ENCODE measurements at places on chromosomes 5 and 9.

DNA sequence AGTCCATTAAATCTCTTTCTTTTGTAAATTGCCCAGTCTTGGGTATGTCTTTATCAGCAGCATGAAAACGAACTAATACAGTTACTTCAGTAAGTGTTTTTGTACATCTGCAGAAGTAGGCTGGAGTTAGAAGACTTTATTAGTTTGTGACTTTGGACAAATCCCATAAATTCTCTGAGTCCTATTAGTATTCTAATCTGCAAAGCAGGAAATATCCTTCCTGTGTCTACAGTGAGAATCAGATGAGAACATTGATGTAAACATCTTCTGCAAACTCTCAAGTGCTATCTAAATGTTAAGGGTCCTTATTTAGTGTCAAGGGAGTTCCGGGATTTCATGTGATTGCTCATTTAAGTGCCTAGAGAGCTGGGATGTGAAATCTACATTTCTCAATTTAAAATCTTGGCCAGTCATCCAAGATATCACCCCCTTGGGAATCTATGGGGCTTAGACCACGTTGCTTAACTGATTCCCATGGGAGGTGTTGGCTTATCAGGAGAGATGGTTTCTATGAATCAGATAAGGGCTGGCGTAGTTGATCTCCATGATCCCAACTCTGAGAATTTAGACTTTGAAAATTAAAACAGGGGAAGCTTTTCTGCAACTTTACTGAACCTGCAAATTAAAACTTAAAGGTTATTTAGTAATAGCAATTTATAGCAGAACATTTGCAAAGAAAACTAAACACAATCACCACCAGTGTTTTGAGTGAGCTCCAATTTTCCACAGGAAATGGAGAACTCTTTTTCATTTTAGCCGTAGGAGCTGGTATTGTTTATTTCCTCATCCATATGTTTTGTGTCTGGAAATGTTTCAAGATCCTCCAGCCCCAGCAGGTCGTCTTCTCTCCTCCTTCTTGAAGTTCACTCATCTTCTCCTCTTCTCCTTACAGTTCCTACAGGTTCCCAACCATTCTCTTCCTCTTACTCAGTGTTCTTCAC, 241.6 kb upstream of the CD180 start:
- DNase-seq: no peak

DNA sequence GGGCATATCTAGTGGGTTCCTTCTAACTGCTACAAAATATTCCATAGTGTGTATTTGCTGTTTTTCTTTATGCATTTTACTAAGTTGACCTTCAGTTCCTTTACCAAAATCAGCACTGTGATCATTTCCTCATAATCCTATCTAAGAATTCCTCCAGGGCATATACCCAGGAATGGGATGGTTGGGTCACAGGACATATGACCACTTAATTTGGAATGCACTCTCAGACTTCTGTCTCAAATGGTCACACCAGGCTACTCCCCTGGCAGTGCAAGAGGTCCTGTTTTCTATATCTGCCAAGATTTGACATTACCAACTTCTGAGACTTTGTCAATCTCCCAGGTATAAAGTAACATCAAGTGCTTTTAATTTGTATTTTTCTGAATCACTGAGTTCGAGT, 63.9 kb downstream of the ADAMTS12 start:
- no peak for DNase-seq

GRCh38 chr9:125810161-125810560, 63.0 kb downstream of the PBX3 start:
- no peak for DNase-seq

DNA sequence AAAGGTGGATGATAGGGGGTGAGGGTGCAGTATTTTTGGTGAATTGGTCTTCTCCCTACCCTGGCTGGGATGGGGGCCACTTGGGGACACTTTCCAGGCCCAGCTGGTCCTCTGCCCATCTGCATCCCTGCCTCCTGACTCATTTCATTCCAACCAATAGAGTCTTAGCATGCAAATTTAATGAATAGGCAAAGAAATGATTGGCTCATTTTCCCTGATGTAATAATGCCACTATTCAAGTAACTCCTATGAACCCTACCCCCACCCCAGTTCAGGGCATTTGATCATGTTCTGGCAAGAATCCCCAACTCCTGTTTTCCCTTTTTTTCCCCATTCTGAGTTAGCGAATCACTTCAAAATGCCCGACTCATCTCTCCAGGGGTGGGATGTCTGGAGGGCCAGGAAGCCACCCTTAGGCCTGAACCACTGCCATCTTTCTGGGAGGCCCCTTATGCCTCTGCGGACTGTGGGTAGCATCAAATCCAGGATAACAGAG, 56.7 kb downstream of the PCDH1 start:
- DNase-seq: no peak

DNA sequence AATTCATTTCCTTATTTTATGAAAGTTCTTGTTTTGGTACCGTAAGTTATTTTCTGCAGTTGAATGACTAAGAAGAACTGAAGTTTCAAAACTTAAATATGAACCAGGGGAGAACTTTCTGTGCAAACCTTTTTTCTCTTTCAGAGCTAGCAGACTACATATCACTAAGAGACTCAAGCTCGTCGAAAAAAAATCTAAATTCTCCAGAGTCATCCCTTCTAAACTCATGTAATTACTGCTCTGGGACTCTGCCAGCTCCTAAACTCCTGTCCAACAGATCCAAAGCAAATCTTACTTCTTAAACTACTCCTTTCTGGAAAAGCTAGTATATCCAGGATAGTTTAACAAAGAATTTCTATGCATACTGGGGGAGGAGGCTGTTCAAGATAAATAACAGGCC, 87.0 kb upstream of the NR5A1 start:
- no peak for DNase-seq

GRCh38 chr5:16854351-16854750, 81.7 kb downstream of the MYO10 start:
- no peak for DNase-seq

- no peak for DNase-seq
These were observed 87.6 kb downstream of the FBXO38 start for GRCh38 chr5:148471379-148471778.

- no peak for DNase-seq
These were observed 258.4 kb upstream of the TAS2R1 start for GRCh38 chr5:9888501-9888901.

DNA sequence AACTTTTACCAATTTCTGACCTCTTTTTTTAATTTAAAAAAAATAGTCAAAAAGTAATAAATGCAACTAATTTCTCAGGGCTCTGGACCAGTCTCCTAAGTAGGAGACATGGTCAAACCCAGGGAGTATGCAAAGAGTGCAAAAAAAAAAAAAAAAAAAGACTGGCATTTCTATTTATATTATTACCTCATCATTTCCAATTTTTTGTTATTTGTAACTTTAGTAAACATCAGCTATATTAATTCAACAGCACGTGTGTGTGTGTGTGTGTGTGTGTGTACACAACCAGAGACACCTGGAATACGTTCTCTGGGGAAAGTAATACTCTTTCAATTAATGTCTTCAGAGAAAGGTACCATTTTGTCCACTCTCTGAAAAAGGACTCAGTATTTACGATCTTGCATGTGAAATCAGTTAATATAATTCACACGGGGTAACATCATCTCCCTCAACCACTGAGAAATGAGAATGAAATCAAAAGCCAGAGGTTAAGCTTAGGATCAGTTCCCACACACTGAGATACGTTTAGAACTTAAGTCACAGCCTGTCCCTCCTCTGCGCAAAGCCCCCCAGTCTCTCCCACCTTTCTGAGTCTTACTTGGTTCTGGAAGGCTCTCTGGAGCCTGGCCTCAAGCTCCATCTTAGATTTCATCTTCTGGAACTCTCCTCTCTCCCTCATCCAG, 21.9 kb downstream of the ZNF608 start:
- no peak for DNase-seq
